ENCODE measurements at places on chromosomes 7 and 10.

DNA sequence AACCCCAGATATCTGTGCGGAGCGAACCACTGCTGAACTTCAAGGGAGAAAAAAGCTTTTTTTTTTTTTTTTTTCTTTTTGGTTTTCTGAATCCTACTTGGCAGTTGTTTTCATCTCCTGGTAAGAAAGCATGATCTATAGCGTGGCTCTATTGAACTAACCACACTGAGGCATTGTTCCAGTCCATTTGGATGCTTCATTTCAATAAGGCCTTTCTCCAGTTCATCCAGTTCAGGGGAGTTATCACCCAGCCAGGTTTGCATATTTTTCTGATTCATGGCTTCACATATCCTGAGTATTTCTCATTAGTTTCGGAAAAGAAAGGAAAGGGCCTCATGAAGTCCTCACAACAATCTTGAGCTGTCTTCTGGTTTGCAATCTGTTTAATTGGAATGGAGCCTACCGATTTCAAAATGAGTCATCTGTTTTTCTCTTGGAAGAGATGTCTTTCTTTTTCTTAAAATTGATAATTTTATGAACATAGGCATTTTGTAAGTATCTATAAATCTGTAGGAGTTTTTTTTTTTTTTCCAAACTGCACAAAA is 93.1 kb upstream of the STEAP4 start:
- no peak for DNase-seq

GRCh38 chr10:62584731-62585130 is 210.6 kb downstream of the ZNF365 start:
- DNase-seq: no peak

DNA sequence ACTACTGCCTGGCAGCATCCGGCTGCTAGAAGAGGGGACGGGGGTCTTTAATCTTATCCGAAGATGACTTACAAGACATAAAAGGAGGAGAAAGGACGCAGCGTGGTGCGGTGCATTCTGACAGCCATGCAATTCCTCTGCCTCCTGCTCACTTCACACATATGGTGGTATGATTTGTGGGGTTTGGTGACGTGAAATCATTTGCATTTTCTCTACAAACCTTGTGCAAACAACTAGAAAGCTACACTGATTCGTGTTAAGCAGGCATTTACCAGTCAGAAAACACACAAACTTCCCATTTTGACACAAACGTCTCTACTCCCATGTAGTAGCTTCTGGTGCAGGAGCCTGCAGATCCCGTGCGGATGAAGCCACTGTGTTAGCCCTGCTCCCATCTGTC is 6.8 kb upstream of the TCERG1L start:
- DNase-seq: no peak

DNA sequence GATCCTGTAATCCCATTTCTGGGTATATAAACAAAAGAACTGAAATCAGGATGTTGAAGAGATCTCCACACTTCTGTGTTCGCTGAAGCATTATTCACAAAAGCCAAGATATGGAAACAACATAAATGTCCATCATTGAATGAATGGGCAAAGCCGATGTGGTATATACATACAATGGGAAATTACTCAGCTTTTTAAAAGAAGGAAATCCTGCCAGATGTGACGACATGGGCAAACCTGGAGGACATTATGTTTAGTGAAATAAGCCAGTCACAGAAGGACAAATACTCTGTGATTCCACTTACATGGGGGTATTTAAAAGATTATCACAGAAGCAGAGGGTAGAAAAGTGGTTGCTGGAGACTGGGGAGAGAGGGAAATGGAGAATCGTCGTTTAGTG is 23.9 kb upstream of the FAM107B start:
- no peak for DNase-seq

- no peak for DNase-seq
These were observed 274.4 kb downstream of the THSD7A start for GRCh38 chr7:11557627-11558026.

DNA sequence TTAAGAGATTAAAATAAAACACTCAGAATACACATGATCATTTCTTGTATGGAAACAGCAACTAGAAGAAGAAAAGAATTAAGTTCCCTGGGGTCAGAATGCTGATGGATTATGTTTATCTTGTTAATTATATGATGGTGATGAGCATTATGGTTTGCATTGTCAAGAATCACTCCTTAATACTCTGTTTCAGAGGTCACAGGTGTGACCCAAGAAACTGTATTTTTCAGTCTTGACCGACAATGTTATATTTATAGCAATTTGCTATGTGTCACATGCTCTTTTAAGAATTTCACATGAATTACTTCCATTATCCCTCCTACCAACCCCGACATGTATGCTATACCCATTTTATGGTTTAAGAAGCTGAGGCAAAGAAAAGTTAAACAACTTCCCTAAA is 2.7 kb upstream of the CHRM2 start:
- no peak for DNase-seq

GRCh38 chr7:83559887-83560286 is 89.1 kb downstream of the SEMA3E start:
- DNase-seq: no peak

GRCh38 chr7:917255-918117 is 37.0 kb downstream of the ADAP1 start:
- no peak for DNase-seq

DNA sequence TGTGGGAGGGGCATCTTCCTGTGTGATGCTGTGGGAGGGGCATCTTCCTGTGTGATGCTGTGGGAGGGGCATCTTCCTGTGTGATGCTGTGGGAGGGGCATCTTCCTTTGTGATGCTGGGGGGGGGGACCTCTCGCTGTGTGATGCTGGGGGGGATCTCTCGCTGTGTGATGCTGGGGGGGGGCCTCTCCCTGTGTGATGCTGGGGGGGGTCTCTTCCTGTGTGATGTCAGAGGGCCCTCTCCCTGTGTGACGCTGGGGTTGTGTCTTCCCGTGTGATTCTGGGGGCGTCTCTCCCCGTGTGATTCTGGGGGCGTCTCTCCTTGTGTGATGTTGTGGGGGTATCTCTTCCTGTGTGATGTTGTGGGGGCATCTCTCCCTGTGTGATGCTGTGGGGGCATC is 27.9 kb upstream of the DPYSL4 start:
- DNase-seq: no peak

DNA sequence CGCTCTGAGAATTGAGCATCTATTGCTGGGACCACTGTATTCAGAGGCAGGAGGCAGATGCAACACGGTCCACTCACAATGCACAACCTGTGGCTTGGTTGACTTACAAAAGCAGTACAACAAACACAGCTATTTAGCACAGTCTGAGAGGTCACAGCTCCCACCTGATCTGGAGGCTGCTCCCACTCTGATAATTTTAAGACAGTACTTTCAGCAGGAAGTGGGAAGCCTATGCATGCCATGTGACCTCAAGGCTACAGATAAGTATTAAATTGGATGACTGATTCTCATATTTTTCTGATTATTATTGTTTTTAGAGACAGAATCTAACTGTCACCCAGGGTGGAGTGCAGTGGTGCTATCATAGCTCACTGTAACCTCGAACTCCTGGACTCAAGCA is 659.3 kb downstream of the PARD3 start:
- no peak for DNase-seq

DNA sequence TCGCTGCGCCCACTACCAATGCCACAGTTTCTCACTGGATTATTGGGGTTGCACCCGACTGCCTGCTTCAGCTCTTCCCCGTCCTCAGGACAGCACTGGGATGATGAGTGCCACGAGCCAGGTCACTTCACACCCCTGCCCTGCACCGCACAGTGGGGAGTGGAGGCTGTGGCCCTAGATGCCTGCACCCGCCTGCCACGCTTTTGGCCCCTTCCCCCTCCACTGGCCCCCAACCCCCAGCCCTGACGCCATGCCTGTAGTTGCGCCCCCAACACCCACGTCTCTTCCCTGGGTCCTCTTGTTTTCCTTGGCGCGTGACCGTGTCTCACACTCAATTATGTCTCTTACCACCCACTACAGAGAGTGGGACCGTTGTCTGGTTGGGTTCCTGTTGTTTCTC is 134.3 kb downstream of the VIPR2 start:
- DNase-seq: no peak

DNA sequence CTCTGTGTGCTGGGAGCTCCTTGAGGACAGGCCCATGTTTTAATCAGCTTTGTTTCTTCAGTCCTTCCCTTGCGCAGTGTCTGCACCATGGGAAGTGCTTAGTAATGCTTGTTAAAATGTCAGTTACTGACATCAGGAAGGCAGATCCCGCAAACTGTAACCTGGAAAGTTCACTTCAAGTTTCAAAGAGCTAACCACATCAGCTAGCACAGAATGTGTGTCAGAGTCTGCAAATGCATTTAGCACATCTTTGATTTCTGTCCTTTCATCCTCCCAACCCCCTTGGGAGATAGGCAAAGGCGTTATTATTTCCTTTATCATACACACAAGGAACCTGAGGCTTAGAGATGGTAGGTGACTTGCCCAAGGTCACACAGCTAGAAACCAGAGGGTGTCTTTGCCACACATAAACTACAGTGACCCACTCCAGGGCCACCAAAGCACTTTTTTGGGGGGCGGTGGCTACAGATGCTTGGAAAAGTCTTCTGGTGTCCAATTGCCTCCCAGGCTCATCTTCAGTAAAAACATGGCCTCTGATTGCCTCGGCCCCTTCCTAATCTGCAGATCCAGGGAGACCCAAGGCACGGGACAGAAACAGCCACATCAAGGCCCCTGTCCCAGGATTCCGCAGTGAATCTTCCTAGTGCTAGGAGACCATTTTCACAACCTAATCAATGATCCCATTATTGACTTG is 116.2 kb upstream of the GPR26 start:
- DNase-seq: no peak

DNA sequence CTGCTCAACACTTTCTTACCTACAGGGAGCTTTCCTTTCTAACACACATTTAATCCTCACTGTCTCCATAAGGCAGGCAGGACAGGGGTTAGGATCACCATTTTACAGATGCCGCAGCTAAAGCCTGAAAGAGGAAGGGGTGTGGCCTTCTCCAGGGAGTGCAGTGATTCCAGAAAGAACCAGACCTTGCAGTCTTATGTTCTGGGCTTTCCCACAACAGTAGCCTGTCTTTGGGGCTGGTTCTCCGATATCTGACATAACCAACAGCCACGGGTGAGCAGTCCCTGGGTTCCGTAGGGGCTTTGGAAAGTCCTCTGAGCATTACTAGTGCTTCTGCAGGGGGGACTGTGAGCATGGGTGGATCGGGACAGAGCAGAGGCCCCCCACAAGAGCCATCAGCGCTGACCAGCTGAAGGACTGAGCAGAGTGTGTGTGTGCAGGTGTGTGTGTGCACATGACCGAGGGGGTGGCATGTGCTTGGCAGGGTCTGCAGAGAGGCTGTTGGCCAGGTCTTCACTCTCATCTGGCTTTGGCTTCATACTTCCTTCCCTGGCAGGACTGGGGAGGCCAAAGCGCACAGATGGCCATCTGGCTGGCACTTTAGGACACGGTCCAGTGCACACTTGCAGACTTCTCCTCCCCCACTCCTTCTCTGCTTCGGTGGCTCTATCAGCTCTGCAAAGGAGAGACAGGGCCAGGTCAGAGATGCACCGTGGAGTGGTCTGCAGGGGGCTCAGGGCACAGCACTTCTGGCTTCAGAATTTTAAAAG is 400.3 kb downstream of the RPS24 start:
- no peak for DNase-seq

DNA sequence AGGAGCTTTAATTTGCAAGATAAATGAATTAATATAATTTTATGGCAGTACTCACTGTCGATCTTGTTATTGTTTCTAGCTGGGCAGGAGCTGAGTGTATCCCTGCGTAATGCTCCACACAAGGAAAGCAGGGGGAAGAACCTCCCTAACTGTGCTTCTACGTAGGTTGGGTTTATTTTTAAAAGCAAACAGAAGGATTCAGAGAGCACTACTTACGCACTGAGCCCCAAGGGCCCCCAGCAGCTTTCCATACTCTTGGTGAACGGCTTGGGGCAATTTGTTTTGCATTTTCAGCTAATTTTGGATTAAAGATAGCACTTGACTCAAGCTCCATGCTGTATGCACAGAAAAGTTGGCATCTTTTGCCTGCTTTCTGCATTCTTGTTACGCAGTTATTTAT is 9.6 kb downstream of the DUSP5 start:
- no peak for DNase-seq

DNA sequence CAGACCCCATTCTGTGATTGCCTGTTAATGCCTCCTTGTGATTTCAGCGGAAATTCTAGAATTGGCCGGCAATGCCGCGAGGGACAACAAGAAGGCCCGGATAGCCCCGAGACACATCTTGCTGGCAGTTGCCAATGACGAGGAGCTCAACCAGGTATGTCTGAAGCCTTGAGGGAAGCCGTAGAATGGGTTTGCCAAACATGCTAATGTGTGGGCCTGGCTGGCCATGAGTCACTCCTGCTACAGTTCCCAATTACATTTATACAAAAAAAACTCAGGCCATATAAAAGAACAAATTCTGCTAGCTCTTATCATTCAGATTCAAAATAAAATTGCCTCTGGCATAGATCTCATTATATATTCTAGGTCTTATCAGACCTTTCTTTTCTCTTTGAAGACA is 37.4 kb downstream of the MACROH2A2 start:
- DNase-seq: no peak

DNA sequence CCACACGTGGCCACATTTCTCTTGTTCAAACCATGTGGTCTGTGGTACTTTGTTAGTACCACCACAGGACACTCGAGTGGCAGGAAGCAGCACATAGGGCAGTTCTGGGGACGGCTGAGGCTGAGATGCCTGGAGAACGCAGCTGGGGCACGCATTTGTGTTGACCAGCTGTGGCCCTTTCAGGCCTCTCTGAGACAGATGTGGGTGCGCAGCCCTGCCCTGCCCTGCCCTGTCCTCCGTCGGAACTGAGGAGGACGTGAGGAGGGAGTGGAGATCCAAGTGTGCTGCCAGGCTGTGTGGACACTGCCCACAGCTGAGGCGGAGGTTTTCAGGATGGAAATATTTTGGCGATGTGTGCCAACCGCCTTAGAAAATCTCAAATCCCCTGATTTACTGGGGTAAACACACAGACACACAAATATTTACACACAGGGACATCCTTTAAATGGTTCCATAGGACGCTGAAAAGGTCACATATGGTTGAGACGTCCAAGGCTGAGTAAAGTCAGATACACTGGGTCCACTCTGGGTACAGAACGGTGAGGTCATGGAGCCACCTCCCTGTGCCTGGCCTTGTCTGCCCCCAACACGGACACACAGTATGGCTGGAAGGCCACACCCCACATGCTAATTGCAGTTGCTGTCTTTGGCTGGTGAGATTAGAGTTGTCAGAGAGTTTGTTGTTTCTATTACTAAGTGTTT is 14.8 kb downstream of the BHLHA15 start:
- no peak for DNase-seq

GRCh38 chr10:75229971-75230370 is 5.8 kb downstream of the COMTD1 start:
- no peak for DNase-seq

- no peak for DNase-seq
These were observed 466.9 kb downstream of the PHTF2 start for GRCh38 chr7:78265486-78265885.

- DNase-seq: no peak
These were observed 493.4 kb downstream of the SEMA3D start for GRCh38 chr7:84693483-84693882.

DNA sequence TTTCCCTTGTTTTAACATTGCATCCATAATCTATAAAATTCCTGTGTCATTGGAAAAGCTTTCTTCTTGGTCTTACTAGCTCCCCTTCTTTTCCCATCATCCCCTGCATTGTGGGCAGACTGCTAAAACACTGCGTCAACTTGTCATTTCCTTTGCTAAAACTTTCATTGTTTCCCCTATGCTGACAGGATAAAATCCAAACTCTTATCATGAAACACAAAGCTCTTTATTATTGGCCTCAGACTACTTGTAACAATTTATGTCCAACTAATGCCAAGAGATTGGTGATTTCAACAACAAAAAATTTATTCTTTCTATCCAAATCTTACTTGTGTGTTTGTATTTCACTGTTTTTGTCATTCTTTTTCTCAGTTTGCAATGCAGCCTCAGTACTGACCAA is 339.1 kb downstream of the HGF start:
- DNase-seq: no peak
